ENCODE measurements at places on chromosomes 2 and 18.

DNA sequence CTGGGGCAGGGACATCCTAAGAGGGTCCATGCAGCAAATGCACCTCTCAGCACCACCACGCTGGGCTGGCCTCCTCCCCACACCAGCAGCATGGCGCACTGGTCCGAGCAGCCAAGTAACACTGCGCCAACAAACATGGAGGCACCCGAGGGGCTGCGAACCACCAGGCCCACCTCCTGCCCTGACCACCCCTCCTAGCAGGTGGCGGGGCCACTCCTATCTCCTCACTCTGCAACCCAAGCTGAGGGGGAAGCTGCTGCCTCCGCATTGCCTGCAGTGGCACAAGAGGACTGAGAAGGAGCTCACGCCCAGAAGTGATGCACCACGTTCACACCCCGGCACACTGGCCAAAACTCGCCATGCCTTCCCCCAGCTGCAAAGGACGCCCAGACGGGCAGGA lies 94.4 kb downstream of the EIPR1 start:
- no peak for DNase-seq

- no peak for DNase-seq
Observed at GRCh38 chr18:30967701-30968100, 74.8 kb downstream of the DSC3 start.

DNA sequence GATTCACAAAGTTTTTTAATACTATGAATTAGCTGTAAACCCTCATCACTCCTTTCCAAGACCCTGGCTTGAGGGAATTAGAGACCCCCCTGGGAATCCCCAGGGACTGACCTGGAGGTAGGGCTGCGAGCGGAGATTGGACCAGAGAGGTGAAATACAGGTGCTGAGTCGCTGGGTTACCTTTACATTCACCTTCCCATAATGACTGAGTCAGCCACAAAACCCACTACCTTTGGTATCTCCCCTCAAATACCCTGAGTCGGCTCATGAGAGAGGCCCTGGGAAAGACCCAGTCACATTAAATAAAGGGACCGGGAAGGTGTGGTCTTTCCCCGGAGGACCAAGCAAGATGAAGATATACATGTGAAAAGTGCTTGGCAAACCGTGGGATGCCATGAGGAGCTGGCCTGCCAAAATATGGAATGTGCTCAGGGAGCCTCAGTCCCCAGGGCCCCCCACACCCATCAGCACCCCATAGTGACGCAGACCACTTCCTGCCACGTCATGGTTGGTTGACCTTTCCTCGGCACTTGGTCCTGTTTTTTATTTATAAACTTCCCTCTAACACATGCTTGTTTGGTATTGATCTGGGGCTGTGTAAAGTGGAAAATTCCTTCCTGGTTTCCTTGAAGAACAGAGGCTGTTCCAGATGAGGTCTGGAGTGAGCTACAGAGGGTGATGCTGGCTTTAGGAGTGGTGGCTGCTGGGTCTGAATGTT lies 51.4 kb downstream of the IL1RL2 start:
- peak; percentile 30 for DNase-seq

GRCh38 chr2:239467281-239467955 lies 66.6 kb upstream of the HDAC4 start:
- DNase-seq: no peak

DNA sequence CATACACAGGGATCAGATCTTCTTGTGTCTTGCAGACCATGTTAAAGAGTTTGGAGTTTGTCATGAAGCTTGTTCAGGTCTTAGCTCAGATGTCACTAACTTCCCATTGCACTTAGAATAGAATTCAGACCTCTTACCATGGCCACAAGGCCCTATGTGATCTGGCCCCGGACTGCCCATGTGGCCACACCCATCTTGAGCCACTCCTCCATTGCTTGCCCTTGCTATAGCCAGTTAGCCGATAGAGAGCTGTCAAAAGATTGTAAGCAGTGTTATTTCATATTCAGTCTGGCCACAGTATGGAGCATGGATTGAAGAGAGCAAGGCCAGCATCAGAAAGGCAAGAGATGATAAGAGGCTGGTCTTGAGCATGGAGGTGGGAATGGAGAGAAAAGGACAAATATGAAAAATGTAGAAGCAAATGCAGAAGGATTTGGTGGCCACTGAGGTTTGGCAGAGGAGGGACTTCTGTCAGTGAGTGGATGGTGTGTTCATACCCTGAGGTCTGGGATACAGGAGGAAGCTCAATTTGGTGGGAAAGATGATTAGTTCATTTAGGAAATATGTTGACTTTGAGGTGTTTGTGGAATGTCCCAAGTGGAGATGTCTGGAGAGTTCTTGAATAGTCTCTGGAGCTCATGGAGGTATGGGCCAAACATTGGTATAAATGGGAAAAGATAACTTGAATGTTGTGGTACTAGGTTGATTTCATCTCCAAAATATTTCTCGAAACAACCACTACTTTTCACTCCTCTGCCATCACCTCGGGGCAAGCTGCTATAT lies 10.6 kb downstream of the DGUOK start:
- no peak for DNase-seq

GRCh38 chr18:49169037-49169521 lies 218.3 kb upstream of the SMAD7 start:
- no peak for DNase-seq

GRCh38 chr2:159218389-159218788 lies 68.1 kb downstream of the WDSUB1 start:
- DNase-seq: no peak

GRCh38 chr2:205858881-205859441 lies 176.7 kb downstream of the NRP2 start:
- DNase-seq: peak; percentile 85

DNA sequence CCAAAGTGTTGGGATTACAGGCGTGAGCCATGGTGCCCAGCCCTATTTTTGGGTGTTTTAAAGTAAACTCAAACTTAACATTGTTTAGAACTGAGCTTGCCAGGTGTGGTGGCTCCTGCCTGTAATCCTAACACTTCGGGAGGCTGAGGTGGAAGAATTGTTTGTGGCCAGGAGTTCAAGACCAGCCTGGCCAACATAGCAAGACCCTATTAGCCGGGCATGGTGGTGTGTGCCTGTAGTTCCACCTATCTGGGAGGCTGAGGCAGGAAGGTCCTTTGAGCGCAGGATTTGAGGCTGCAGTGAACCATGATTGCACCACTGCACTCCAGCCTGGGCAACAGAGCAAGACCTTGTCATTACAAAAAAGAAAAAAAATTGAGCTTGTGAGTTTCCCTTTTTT lies 17.5 kb downstream of the SFTPB start:
- no peak for DNase-seq

DNA sequence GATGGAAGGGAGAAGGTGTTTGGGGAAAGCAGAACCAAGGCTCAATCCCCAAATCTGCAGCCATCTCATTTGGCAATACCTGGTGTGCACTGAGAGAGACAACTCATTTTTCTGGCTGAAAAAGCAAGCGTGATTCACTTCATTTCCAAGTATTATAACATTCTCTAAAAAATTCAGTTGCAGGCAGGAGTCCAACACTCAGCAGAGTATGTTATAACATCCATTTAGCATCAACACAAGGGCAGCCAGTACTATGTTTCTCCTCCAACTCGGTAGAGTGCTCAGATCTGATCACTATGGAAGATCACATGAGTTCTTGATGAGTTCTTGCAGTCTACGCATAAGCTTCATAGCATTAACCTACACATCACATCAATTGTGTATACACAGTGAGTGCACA lies 99.4 kb upstream of the PID1 start:
- DNase-seq: peak; percentile 20

GRCh38 chr2:241358470-241358869 lies 2.4 kb downstream of the FARP2 start:
- DNase-seq: no peak

GRCh38 chr2:505941-506340 lies 171.3 kb downstream of the TMEM18 start:
- no peak for DNase-seq

DNA sequence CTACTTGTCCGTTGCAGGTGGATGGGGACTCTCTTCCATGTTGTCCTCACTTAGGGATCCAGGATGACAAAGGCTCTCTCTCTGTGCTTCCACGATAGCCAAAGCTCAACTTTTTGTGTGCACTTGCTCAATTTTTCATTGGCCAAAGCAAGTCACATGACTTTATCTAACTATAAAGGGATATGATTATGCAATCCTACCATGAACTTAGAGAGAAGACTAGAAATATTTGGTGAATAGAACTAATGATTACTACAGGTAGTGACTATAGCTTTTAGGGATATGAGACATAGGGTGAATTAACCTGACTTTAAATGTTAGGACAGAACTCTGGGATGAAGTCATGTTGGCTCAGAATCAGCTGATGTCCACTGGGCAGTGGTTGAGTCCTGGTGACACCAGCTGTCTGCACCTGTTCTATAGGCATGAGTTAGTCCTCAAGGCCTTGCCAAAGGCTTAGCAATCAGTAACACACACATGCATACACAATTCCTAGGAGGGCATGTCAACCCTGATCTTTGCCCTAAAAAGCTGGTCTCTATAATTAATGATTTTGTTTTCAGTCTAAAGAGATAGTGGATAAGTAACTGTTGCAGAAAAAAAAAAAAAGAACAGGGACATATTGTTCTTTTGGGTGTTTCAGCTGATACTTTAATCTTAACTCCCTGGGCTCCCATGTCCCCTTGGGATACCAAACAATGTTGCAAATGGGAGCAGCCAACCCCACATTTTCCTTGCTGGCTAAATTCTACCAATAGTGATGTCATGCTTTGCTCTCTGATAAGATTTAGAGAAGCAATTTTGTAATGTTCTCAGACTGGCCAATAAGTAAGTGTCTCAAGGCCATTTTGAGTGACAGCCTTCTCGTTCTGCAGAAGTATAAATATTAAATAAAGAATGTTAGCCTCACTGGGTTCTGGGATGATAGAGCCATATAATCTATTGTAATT lies 12.5 kb upstream of the HK2 start:
- no peak for DNase-seq

DNA sequence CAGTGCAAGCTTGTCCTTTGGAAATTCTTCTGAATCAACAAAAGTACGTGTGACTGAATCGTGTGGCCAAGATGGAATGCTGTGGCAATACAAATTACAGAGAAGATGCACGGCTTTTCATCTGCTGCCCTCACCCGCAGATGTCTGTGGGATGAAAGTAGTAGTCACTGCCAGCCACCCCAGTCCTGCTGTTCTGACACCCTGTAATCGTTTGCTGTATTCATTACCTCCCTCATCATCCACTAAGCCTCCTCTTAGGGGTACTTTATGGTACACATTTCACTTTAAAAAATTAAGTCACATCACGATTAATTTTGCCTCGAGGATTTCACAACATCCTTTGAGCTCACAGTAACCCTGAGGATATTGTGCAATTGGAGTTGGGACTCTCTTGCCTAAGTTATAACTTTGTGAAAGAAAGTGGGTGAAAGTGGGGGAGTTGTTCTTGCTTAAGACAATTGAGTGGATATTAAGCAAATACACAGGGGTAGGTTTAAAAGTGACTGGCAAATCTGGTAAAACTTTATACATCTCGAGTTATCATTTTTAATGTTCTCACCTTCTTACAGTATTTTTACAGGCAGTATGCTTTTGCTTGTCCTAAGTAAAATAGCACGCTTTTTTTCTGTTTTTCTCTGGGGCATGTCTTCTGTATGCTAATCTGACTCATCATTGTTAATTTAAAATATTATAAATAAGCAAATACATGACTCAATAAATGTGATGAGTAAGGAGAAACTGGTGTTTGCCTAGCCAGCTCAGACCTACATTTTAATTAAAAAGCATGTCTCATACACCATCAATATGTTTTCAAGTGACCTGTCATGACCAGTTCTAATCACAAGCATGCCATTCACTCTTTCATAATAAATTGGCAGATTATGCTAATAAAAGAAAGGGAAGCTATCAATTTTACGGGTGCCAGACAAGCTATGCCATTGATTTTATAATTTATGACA lies 680.9 kb downstream of the IRS1 start:
- DNase-seq: peak; percentile 90

DNA sequence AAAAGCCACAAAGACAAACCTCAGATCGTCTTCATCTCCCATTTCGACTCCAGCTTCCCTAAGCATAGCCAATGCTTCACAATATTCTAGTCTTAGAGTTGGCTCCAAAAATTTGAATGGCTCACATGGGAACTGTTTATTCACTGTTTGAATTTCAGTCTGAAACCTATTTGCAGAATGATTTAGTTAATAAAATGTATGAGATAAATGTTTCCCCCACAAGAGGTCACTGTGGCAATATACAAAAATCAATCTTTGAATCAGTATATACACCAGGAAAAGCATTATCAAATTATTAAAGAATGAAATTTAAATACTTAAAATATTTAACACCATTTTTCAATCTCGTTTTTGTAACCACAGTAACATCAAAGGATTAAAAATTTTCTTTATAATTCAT lies 40.0 kb upstream of the MCM6 start:
- peak; percentile 25 for DNase-seq

- no peak for DNase-seq
Observed at GRCh38 chr2:231260442-231261208, 62.2 kb downstream of the ARMC9 start.

GRCh38 chr2:18703555-18703954 lies 114.2 kb upstream of the NT5C1B start:
- DNase-seq: peak; percentile 7

- DNase-seq: no peak
Observed at GRCh38 chr2:4358837-4359236, 655.5 kb downstream of the DCDC2C start.

DNA sequence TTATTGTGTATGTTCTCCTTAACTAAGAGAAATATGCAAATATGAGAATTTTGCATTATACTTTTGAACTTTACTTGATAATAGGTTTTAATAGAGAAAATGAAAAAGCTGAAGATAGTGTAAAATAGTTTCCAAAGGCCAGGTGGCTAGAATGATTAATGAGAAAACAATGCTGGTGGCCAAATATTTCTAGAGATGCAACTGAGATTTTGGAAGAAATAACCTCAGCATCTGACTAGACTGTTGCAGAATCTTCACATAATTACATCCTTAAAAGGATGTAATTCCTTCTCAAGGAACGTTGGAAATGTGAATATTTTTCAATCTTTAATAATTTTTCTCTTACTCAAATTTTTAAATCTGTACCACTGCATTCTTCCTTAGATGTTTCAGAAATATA lies 434.4 kb downstream of the THSD7B start:
- DNase-seq: no peak

DNA sequence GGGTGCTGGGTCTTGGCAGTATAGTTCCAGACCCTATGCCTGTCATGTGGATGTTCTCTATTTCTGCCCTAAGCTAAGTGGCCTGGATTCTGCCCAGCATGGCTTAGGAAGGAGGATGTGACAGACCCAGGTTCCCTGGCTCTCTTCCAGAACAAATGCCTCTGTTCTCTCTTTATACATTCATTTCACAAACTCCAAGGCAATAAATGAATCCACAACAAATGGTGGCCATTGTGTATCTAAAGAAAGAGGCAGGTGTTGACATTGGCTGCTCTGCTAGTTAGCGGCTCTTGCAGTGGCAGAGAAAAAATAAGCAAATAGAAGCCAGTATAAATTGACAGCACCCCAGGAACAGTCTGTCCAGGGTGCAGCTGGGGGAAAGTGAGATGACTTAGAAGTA lies 298.6 kb downstream of the SUCLG1 start:
- DNase-seq: no peak

DNA sequence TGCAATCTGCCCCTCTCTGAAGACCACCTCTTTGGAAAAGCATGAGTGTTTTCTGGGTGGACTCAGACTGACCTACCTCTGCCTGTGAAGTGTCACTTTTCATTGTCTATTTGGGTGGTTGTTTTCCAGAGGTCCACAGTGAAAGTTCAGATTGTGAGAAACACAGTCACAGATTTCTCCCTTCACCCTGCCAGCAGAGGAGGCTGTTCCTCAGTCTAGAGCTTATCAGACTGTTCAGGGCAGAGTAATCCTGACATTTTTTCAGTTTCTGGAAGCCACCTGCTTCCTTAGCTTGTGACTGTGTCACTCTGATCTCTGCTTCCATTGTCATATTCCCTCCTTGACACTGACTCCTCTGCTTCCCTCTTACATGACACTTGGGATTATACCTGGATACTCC lies 55.4 kb upstream of the RMP24 start:
- DNase-seq: no peak
